ENCODE measurements at places on chromosomes 13 and 19. TPM values are rescaled to one million over a fixed set of nuclear protein-coding genes. Genes with fewer than 3 reads are reported as not detected.

Gene MEGF8
- 2.8 TPM for polyA plus RNA-seq

Gene CLEC4M
- polyA plus RNA-seq = 0.44 TPM

Gene SHC2
- 1.2 TPM for polyA plus RNA-seq

Gene C1QTNF9B
- polyA plus RNA-seq = 0.36 TPM

Gene SLC8A2
- 0.24 TPM for polyA plus RNA-seq

Gene CEACAM7
- polyA plus RNA-seq = not detected

Gene ZNF865
- not detected for polyA plus RNA-seq

Gene SBSN
- polyA plus RNA-seq = not detected

Gene ZNF283
- polyA plus RNA-seq = 20.3 TPM

Gene LILRB2
- not detected for polyA plus RNA-seq

Gene GPI
- 192 TPM for polyA plus RNA-seq

Gene GPATCH1
- 2.1 TPM for polyA plus RNA-seq

Gene SIGLEC12
- not detected for polyA plus RNA-seq

Gene VSTM2B
- 2.0 TPM for polyA plus RNA-seq

Gene FFAR1
- polyA plus RNA-seq = not detected

Gene GPR18
- 1.1 TPM for polyA plus RNA-seq

Gene SERP2
- polyA plus RNA-seq = 119 TPM

Gene KLF1
- not detected for polyA plus RNA-seq

Gene MAP1S
- 20.0 TPM for polyA plus RNA-seq

Gene OLFM2
- polyA plus RNA-seq = 0.45 TPM

Gene IZUMO2
- 1.0 TPM for polyA plus RNA-seq

Gene PRSS57
- not detected for polyA plus RNA-seq

Gene VSIG10L
- polyA plus RNA-seq = 0.81 TPM

Gene FCHO1
- not detected for polyA plus RNA-seq

Gene NLRP5
- polyA plus RNA-seq = not detected

Gene MAST1
- 5.0 TPM for polyA plus RNA-seq

Gene SULT2A1
- not detected for polyA plus RNA-seq

Gene C13orf42
- not detected for polyA plus RNA-seq

Gene PCDH20
- not detected for polyA plus RNA-seq

Gene DHDH
- not detected for polyA plus RNA-seq

Gene GARIN5A
- polyA plus RNA-seq = 9.0 TPM

Gene PSG1
- 0.67 TPM for polyA plus RNA-seq

Gene SHD
- not detected for polyA plus RNA-seq

Gene PLEKHF1
- not detected for polyA plus RNA-seq

Gene C3
- polyA plus RNA-seq = 0.52 TPM

Gene ZNF628
- not detected for polyA plus RNA-seq

Gene TTYH1
- polyA plus RNA-seq = 45.6 TPM

Gene ZNF837
- polyA plus RNA-seq = not detected

Gene FUT2
- 0.13 TPM for polyA plus RNA-seq

Gene SLAIN1
- 7.6 TPM for polyA plus RNA-seq

Gene MBD3L2
- polyA plus RNA-seq = not detected

Gene SIGLEC10
- polyA plus RNA-seq = not detected

Gene S1PR4
- polyA plus RNA-seq = not detected

Gene MAG
- 0.22 TPM for polyA plus RNA-seq

Gene CA11
- 38.0 TPM for polyA plus RNA-seq

Gene ZNF69
- 0.22 TPM for polyA plus RNA-seq

Gene MRI1
- polyA plus RNA-seq = 0.66 TPM

Gene EFNB2
- 1.5 TPM for polyA plus RNA-seq

Gene ZNF525
- polyA plus RNA-seq = 15.0 TPM

Gene ZNF426
- polyA plus RNA-seq = 5.7 TPM

Gene ABHD8
- 0.71 TPM for polyA plus RNA-seq

Gene PDE4C
- not detected for polyA plus RNA-seq

Gene CLDND2
- polyA plus RNA-seq = 3.4 TPM

Gene PALM
- polyA plus RNA-seq = 0.99 TPM

Gene GJB6
- 1.1 TPM for polyA plus RNA-seq

Gene ZNF599
- polyA plus RNA-seq = 2.1 TPM

Gene SOHLH2
- polyA plus RNA-seq = 0.63 TPM

Gene CPT1C
- polyA plus RNA-seq = 90.8 TPM
